ENCODE measurements at places on chromosomes 2 and 18.

DNA sequence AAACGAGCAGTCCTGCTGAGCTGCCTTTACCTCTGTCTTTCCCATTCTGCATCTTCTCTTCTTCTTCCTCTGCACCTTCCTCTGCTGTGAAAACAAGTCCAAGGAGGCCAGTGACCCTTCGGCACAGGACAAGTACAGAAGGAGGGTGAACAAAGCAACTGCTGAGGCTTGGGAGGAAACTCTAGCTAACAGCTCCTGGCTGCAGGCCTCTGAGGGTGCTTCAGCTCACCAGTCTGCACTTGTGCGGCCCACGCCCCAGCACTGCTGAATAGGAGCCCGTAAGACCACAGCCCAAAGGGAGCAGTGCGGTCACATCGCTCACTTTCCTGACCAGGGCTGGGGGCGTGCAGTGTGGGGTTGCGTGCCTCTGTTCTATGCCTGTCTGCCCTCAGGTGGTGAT is 42.1 kb upstream of the DNMT3A start:
- no peak for DNase-seq

- no peak for DNase-seq
Observed at GRCh38 chr2:221810650-221811049, 238.5 kb upstream of the EPHA4 start.

- DNase-seq, result no peak
Observed at GRCh38 chr18:57780706-57781347, 22.3 kb downstream of the ATP8B1 start.

- no peak for DNase-seq
Observed at GRCh38 chr18:34222307-34223163, 2.2 kb downstream of the NOL4 start.

GRCh38 chr2:129740504-129740903 is 239.0 kb upstream of the RAB6C start:
- no peak for DNase-seq

GRCh38 chr2:54048117-54048785 is 67.2 kb upstream of the ACYP2 start:
- no peak for DNase-seq

GRCh38 chr2:216549926-216550690 is 51.5 kb downstream of the RPL37A start:
- no peak for DNase-seq

DNA sequence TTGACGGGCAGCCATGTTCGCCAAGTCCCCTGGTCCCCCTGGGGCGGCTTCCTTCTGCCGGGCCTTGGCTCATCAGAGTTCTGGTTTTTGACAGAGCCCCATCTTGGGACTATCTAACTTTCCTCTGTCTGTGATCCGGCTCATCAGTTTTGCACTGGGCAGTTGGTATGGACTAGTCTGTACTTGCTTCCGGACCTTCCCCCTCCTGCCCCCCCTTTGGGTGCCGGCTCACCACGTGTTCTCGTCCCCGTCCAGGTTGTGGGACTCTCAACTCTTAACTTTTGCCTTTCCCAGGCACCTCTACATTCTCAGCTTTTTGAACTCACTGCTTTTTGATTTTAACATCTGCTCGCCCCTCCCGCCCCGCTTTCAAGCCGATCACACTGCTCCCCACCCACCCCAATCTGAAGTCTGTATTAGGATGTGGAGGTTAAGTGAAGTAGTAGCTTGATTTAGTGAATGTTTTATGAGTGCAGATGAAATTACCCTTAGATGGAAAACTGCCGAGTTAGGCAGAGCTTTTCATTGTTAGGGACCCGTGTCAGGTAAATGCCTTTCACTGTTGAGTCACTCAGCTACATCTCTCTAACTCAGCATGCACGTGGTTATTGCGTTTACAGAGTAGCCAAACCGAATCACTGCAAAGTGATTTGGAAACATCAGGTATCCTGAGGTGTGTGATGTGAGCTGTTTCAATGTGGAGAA is 874 bp downstream of the WDR43 start:
- DNase-seq, result peak; percentile 33

DNA sequence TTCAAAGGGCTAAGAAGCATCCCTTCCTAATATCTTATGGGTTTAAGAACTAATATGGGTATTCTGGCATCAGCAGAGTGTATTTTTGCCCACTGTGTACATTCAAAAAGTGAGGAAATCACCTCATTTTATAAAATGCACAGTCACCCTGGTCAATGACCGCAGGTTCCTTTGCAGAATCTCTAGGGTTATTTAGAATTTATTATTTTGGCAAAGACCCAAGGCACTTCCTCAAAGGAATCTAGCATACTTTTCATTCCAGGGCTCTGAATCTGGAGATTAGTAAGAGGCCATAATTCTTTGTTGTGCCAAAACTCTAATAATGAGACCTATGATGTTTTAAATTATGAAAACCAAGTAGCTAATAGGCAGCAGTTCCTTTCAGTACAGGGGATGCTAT is 27.2 kb upstream of the CDH2 start:
- DNase-seq, result no peak

- DNase-seq, result no peak
Observed at GRCh38 chr2:241926541-241927311, 57.2 kb downstream of the RTP5 start.

DNA sequence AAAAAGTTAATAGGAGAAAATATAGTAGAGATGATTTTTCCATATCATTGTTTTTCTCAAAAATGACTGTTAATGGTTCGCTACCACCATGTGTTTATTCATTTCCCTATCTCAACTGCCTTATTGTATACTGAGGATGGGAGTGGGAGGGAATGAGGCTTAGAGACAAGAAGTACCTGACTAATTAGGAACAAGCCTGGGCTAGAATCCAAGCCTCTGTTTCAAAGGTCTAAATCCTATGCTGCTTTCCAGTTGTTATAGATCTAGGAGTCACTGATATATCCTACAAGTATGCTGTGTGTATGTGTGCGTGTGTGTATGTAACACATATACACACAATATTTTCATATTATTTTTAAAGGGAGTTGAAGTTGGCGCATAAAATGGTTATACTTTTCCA is 465.9 kb downstream of the EPHA4 start:
- no peak for DNase-seq

- DNase-seq, result no peak
Observed at GRCh38 chr2:120375251-120376020, 29.5 kb downstream of the INHBB start.

DNA sequence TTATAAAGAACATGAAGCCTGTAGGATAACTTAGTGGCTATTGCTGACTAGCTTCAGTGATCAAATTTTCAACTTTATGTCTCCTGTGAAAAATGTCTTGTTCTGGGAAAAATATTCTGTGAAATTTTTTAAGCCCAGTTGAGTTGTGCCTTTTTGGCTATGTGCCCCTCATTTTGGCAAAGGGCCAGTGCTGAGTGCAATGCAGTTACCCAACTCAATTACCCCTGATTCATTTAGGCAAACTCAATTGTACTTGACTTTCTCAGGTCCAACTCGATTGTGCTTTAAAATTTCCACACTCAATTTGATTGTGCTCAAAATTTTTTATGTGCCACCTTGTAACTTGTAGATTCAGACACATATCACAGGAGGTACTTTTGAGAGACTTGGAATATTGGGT is 548.8 kb upstream of the NRP2 start:
- DNase-seq, result no peak

DNA sequence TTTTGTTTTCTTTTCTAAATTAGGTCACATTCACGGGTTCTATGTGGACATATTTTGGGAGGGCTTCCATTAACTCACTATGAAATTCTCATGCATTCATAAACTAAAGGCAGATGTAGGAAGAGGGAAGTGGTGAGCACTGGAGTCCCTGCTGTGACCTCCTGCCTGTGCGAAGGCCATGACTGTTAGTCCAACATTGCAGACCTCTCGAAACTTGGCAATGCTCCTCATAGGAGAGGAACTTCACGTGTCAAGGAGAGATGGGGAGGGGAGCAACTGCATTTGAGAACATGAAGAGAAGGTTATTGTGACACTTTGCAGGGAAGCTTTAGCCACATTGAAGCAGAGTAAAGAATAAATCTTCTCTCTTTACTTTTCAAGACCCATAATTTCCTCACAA is 126.4 kb upstream of the HNMT start:
- no peak for DNase-seq
